ENCODE measurements at places on chromosomes 1 and 21.

GRCh38 chr1:35454176-35454575 lies 103.0 kb downstream of the KIAA0319L start:
- no peak for DNase-seq

- no peak for DNase-seq
Measured at GRCh38 chr1:30049748-30050296, 673.6 kb downstream of the MATN1 start.

GRCh38 chr1:173294843-173295242 lies 87.7 kb upstream of the TNFSF4 start:
- no peak for DNase-seq

- DNase-seq = no peak
Measured at GRCh38 chr1:234751678-234752077, 141.7 kb upstream of the IRF2BP2 start.

DNA sequence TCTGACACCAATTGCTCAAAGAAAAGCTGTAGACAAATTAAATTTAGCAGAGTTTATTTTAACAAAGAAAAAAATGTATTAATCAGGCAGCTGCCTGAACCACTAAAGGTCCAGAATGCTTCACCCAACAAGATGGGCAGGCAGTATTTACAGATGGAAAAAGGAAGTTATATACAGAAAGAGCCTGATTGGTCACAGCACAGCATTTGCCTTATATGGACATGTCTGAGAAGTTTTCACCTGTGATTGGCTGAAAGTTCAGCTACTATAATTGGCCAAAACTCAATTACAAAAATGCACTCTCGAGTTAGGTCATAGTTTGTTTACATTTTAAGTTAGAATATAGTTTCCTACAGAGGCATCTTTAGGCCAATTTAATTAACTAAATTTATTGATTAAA lies 15.1 kb upstream of the FMO1 start:
- DNase-seq = no peak

DNA sequence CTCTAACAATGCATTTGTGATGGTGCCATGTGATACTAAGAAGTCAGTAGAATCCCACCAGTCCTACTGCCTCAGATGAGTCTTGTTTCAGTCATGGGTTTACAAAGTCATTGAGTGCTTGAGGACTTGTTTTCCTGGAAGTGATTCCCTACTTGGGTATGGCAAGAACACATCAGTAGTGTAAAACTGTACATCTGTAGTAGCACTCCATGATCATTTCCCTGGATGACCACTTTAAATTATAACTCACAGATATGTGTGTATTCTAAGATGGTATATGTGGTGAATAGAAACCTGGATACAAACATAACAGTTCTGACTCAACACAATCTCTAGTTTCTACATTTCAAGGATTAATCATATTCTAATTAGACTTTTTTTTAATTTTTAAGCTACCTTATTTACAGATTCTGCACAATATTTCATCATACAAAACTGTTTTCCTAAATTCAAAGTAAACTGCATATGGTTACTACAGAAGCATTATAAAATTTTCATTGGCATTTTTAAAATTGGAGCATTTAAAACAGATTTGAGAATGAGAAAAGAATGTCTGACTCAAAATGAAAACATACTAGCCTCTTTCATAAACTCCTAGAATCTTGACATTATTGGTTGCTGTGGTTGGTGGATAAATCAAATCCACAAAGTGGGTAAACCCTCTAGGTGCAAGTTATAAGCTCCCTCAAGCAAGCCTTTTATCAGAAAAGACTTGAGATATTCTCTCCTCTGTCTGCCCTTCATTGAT lies 6.8 kb upstream of the PSMG1 start:
- DNase-seq = no peak

- DNase-seq = no peak
Measured at GRCh38 chr1:209409780-209410179, 173.7 kb upstream of the CAMK1G start.

DNA sequence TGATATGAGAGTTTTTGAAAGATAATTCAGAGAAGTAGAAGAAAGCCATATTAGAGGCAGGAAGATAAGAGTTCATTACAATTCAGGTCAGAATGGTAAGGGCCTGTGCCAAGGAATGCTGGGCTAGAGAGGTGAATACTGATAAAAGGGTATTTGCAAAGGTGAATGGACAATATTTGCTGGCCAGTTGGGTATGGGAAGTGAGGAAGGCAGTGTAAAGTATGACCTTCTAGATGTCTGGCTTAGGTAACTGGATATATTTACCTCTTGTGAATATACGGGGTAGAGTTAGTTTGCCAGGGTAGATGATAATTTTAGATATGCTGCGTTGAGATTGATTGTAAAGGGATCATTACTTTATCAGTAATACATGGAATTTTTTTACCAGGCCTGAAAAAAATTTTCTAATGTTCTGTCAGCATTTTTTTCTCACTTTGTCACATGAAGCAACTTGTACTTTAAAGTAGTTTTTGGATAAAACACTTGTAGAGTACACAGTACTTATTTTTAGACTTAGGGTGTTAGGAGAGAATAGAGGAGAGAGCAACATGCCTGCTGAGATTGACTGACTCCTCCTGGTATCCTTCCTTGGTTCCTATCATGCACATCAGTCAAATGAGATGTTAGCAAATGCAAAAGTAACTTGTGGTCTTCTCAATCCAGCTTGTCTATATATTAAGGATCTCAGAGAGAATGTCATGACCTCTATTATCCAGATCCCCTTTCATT lies 14.1 kb downstream of the RTCA start:
- DNase-seq = no peak

DNA sequence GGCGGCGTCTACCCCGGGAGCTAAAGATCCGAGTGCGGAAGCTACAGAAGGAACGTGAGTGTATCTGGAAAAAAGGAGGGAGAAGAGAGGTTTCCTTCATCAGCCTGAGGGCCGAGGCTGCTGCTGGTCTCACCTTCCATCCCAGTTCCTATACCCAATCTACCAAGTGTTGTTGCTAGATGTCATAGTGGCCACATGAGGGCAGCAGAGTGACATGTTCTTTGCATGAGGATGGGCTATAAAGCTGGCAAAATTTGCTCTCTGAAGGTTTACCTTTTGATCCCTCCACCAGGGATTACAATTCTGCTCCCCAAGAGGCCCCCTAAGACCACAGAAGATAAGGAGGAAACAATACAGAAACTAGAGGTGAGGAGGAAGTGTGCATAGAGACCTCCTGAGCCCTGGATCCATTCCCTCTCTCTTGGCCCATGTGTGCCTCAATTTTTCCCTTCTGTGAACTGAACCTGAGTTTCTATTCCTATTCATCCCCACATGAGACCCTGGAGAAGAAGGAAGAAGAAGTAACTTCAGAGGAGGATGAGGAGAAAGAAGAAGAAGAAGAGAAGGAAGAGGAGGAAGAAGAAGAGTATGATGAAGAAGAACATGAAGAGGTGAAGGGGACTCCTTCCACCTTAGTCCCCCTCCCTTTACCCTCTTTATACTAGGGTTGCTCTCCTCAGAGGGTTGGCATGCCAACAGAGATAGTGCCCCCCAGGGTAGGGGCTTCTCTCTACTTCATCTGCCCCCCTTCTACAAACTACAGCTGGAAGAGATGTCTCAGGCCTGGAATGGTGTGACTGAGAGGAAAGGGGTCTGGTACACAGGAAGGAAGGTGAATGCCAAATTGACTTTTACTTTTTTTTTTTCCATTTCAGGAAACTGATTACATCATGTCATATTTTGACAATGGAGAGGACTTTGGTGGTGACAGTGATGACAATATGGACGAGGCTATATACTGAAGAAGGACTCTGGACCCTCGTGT lies 13.3 kb downstream of the POLR3GL start:
- DNase-seq = no peak

DNA sequence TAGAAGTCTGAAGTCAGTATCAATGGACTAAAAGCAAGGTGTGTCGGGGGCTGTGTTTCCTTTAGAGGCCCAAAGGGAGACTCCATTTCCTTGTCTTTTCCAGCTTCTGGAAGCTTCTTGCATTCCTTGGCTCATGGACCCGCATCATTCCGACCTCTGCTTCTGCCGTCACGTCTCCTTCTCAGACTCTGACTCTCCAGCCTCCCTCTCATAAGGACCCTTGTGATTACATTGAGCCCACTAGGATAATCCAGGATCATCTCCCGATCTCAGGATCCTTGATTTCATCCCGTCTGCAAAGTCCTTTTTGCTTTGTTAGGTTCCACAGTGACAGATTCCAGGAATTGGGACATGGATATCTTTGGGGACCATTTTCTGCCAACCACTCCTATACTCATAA lies 265.8 kb upstream of the CSF3R start:
- no peak for DNase-seq

GRCh38 chr21:15616864-15617574 lies 112.8 kb upstream of the USP25 start:
- no peak for DNase-seq

- DNase-seq = no peak
Measured at GRCh38 chr1:22018583-22019559, 17.4 kb downstream of the CELA3A start.

All from stimulated activated CD8-positive, alpha-beta memory T cell treated with anti-CD3 and anti-CD28 coated beads, Interleukin-15, amount 100 ng/mL, for 24 hours (primary cell).